ENCODE measurements at places on chromosomes 13 and 19. TPM values are rescaled to one million over a fixed set of nuclear protein-coding genes. Genes with fewer than 3 reads are reported as not detected.

The ZNF880 gene
- 15.2 TPM for total RNA-seq

The SULT2B1 gene
- 43.0 TPM for total RNA-seq

The F2RL3 gene
- total RNA-seq: 8.3 TPM

The ZNF331 gene
- total RNA-seq: 72.7 TPM

The ASF1B gene
- total RNA-seq: 1.7 TPM

The ZNF541 gene
- not detected for total RNA-seq

The KASH5 gene
- total RNA-seq: not detected

GRCh38 chr19:4516939-4517300, 1.4 kb downstream of the PLIN4 start:
- no peak for DNase-seq
- H3K4me1 ChIP-seq: peaks cover 13% of the 10 kb centered on the region
- no peaks in the 10 kb centered on the region for H3K36me3 ChIP-seq
- H3K4me3 ChIP-seq: peak overlapping the region; percentile 38
- H3K27ac ChIP-seq: no peak overlapping the region

DNA sequence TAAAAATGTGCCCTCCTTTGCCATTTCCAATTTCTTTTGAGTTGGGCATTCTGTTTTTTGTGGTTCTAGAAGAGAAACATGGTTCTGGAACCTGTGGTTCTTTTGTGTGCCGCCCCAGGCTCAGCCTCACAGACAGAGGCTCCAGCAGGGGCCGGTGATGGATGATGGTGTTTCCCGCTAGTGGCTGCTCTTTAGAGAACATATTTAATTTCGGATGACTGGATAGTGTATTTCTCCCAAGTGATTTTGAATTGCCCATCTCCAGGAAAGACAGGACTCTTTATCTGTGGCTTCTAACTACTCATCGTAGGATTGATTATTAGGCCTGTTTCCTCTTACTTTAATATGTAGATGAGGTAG, 75.2 kb downstream of the KL start:
- no peak for DNase-seq
- H3K4me3 ChIP-seq: no peak overlapping the region
- H3K36me3 ChIP-seq: no peaks in the 10 kb centered on the region
- H3K27ac ChIP-seq: no peak overlapping the region
- no peaks in the 10 kb centered on the region for H3K4me1 ChIP-seq
- no peaks in the 10 kb centered on the region for H3K27me3 ChIP-seq

DNA sequence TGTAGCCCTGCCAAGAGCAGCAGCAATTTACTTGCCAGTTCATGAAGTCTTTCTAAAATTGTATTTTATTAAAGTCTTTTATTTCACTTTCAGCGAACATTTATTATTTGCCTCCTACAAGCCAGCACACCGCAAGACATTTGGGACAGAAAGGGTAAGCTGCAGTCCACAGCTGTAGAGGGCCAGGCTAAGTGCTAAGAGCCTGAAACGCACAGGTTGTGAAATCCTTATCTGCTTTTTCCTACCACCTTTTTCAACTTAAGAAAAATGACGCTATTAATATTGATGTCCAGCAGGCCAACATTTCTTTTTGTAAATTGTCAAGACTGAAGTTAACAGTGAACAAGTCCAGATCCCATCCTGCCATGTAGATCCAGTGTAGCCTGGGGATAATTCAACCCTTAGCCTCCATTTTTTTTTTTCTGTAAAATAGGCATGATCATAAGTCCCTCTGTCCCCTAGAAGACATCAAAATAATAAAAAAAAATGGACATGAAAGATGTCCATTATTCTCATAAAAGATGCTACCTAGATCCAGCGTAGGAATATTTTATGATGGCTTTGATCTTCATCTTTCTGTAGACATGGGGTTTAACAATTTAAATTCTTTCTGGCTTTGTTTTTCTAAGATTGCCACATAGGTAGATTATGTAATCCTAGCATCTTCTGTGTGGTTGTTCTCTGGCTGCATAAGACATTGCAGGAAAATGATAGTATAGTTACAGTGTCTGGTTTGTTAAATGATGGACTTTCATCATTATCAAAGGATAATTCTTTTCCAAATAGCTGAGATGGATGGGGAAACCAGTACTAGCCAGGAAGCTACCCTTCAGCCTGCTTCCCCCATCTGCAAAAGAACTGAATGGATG, 128.4 kb downstream of the SHISA2 start:
- DNase-seq: no peak
- H3K4me3 ChIP-seq: no peak overlapping the region
- H3K4me1 ChIP-seq: no peaks in the 10 kb centered on the region
- H3K36me3 ChIP-seq: no peaks in the 10 kb centered on the region
- no peaks in the 10 kb centered on the region for H3K27me3 ChIP-seq

DNA sequence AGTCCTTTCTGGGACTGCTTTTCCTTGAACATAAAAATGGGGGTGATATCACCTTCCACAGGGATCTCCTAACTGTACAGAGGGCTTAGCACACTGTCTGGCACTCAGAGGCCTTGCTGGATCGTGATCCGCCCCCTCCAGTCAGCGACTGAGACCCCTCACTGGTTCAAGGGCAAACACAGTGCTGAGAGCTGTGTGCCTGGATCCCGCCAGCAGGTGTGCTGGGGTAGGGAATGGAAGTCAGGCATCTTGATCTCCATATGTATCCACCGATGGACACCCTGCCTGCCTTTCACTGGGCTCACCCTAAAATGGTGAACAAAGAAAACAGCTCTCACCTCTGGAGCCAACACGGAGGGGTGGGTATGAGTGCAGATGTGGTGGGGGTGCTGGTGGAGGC, 64.3 kb downstream of the IRS2 start:
- no peaks in the 10 kb centered on the region for H3K27me3 ChIP-seq
- H3K4me3 ChIP-seq: no peak overlapping the region
- no peaks in the 10 kb centered on the region for H3K4me1 ChIP-seq

- H3K27me3 ChIP-seq: no peaks in the 10 kb centered on the region
- DNase-seq: no peak
- H3K36me3 ChIP-seq: no peaks in the 10 kb centered on the region
- no peak overlapping the region for H3K27ac ChIP-seq
- no peak overlapping the region for H3K4me3 ChIP-seq
These were observed 263.6 kb downstream of the OXGR1 start for GRCh38 chr13:96730676-96731075.

- no peak overlapping the region for H3K4me3 ChIP-seq
- H3K36me3 ChIP-seq: no peaks in the 10 kb centered on the region
- no peak for DNase-seq
- H3K27ac ChIP-seq: no peak overlapping the region
These were observed 29.1 kb upstream of the IGFL4 start for GRCh38 chr19:46069806-46070341.

GRCh38 chr13:23918208-23918607, 20.9 kb upstream of the C1QTNF9B start:
- no peaks in the 10 kb centered on the region for H3K4me1 ChIP-seq
- H3K27ac ChIP-seq: no peak overlapping the region
- H3K36me3 ChIP-seq: no peaks in the 10 kb centered on the region
- no peak overlapping the region for H3K4me3 ChIP-seq

DNA sequence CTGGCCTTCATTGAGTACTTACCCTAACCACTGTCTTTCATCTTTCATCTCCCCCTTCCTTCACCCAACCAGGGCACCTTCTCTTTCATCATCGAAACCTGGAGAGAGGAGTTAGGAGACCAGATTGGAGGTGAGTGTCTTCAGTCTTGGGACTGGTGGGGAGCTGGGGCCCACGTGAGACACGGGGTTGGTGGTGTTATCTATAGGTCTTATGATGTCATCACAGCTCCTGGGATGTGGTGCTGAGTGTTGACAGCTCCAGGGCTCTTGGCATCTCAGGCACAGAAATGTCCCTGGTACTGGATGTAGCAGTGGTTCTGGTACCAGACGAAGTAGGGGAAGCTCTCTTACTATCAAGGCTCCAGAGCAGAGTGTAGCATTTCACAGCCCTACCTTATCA, 1.8 kb downstream of the DLL3 start:
- H3K4me1 ChIP-seq: peaks cover 25% of the 10 kb centered on the region
- no peaks in the 10 kb centered on the region for H3K36me3 ChIP-seq
- H3K27me3 ChIP-seq: peaks cover 4% of the 10 kb centered on the region
- H3K4me3 ChIP-seq: no peak overlapping the region

GRCh38 chr13:64765636-64766035, 2464.5 kb downstream of the PCDH9 start:
- no peak overlapping the region for H3K27ac ChIP-seq
- H3K4me1 ChIP-seq: no peaks in the 10 kb centered on the region
- H3K27me3 ChIP-seq: no peaks in the 10 kb centered on the region
- H3K4me3 ChIP-seq: no peak overlapping the region

- no peaks in the 10 kb centered on the region for H3K36me3 ChIP-seq
- no peaks in the 10 kb centered on the region for H3K4me1 ChIP-seq
- no peak overlapping the region for H3K4me3 ChIP-seq
- no peak for DNase-seq
- no peaks in the 10 kb centered on the region for H3K27me3 ChIP-seq
These were observed 109.2 kb downstream of the FNDC3A start for GRCh38 chr13:49084961-49085360.

DNA sequence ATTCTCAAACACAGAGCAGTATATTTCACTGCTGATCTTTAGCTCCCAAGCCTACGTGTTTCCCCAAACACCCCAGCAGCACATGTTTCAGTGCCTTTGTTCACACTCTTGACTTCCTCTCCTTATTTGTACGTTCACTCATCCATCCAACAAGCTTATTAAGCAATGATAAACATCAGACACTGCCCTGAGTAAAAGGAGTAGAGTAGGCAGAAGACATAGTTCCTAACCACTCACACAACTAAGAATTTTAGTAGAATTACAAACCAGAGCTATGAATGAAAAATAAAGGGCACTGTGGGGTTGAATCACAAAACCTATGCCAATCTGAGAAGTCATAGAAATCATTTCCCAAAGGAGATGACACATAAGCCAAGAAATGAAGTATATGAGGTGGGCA, 213.5 kb downstream of the DIAPH3 start:
- no peak overlapping the region for H3K4me3 ChIP-seq
- H3K36me3 ChIP-seq: no peaks in the 10 kb centered on the region
- H3K27ac ChIP-seq: no peak overlapping the region
- DNase-seq: no peak
- no peaks in the 10 kb centered on the region for H3K27me3 ChIP-seq

GRCh38 chr19:47274071-47274890, at the start of gene INAFM1:
Gene INAFM1 (plus strand): TSS chr19:47274885. CDS start chr19:47274920, 35 bp downstream.
- DNase-seq: peak; percentile 97
- peaks cover 42% of the 10 kb centered on the region for H3K4me1 ChIP-seq
- peaks cover 18% of the 10 kb centered on the region for H3K36me3 ChIP-seq
- H3K4me3 ChIP-seq: peak within 1 kb of the TSS; percentile 86

Measured in vagina (tissue), 2 donors.